ENCODE measurements at places on chromosomes 3 and 15. TPM values are rescaled to one million over a fixed set of nuclear protein-coding genes. Genes with fewer than 3 reads are reported as not detected.

DNA sequence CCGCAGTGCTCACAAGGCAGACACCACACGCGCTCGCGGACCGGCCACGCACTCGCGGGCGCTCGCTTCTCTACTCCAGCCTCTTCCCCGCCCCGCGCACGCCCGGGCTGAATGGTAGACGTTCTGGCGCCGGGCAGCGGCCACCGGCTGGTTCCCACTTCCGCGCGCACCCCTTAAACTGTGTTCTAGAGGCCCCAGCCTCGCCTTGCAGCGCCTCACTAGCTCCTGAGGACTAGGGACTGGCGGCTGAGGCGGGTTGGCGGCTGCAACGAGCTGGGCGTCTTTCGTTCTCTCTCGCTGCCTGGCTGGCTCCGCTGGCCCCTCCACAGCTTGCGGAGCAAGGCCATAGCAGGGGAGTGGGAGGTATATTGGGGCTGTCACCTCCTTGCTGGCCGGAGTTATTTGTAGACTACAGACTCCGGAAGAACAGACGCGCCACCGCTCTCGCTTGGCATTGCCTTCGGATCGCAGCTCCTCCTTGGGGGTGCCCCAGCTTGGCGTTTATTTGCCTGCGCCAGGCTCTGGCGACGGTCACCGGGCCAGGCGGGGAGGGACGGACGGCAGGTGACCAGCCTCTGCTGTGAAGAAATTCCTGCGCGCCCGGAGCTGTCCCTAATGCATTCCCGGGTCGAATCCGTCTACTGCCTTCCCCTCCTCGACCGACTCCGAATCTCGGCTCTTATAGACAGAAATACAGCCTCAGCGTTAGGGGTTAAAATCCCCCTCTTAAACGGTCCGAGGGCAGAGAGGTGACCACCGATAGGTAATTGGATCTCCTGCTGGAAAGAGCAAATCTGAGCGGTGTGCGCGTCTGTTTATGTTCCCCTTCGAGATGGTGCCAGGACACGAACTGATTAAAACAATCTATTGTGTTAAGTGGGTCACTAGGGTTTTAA, 1.3 kb downstream of the GREM1 start:
- DNase-seq = peak; percentile 40

DNA sequence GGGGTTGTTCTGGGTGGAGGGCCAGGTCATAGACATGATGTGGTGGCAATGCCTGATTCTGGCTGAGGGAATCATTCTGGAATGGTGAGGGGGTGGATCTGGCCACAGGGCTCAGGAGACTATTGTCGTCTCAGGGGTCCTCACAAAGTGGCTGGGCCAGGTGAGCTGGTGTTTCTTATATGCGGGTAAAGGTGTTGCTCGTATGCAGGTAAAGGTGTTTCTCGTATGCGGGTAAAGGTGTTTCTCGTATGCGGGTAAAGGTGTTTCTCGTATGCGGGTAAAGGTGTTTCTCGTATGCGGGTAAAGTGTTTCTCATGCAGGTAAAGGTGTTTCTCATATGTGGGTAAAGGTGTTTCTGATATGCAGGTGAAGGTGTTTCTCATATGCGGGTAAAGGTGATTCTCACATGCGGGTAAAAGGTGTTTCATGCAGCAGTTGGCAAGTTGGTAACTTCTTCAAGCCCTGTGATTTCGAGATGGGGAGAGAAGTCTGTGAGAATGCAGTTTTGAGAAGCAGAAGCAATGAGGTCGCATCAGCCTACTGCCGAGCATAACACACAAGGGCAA, 10.5 kb upstream of the MUC4 start:
- no peak for DNase-seq

DNA sequence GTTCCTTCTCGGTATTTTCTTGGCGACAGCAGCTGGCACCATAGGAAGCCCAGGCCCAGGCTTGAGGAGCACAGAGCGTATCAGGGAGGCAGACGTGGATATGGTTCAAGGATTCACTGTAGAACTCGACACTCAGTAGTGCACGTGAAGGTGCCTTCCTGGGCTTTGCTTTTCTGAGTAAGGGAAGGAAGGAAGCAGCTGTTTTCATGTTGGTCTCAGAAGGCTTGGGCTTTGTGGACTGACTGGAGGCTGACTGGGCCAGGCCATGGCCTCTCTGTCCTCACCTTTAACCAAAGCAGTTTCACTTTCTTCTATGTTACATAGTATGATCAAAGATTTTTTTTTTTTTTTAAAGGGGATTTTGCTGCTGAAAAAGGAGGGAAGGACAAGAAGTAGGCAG, 6.9 kb upstream of the GHRL start:
- DNase-seq = no peak

- DNase-seq = peak; percentile 57
Measured at GRCh38 chr3:111861391-111861790, 2.3 kb downstream of the PHLDB2 start.

DLL4 gene
- total RNA-seq = 12.5 TPM

A4GNT gene
- total RNA-seq = not detected

ABI3BP gene
- total RNA-seq = not detected

Measured in glutamatergic neuron (in vitro differentiated cells).